ENCODE measurements at places on chromosomes 11 and 22.

GRCh38 chr11:11641581-11641980 lies 19.8 kb upstream of the GALNT18 start:
- DNase-seq, result no peak

GRCh38 chr11:93605642-93606041 lies 55.8 kb upstream of the CEP295 start:
- no peak for DNase-seq

DNA sequence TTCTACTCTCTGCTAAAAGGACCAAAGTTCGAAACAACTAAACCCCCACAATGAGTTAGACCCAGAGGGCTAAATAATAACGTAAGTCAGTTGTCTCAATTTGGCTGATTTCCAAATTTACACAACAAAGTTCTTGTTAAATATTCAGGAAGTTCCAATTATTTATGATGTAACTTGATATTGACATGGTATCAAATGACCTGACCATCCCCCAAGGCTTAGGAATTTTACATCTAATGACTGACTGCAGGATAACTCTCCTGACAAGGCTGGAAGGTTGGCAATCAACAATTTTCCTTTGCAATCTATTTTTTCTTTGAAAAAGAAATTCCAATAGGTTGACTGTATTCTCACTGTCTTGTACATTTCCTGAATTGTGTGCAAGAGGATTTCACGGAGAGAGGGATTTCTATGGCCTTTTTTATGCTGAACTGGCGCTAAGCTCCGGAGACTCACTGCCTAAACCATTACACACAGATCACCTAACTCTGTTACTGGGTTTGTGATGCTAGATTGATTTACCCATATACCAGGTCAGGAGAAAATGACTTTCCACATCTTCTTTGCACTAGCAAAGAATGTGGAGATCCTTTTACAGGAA lies 9.6 kb upstream of the CDON start:
- DNase-seq, result no peak

GRCh38 chr11:100941033-100941432 lies 188.6 kb downstream of the PGR start:
- no peak for DNase-seq

DNA sequence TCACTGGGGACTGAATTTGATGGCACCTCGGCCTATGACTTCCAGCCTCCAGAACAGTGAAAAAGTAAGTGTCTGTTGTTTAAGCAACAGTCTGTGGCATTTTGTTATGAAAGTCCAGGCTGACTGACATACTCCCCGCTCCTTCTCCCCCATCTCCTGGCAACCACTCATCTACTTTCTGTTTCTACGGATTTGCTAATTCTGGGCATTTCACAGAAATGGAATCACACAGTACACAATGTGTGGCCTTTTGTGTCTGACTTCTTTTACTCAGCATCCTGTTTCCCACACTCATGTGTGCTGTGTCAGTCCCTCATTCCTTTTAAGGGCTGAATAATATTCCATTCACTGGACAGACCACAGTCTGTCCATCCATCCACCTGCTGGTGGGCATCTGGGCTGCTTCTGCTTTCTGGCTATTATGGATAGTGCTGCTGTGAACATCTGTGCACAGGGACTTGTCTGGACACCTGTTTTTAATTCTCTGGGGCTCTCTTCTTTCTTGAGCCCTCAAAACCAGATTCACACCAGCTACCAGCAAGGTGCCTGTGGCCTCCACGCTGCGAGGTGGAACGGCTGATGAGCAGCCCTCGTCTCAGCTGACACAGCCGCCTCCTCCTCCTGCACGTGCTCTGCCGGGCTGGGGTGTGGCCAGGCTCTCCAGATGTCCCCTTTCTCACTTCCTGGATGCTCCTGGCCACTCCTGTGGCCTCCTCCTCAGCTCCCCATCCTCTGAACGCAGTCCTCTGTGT lies 333.1 kb downstream of the CTTN start:
- DNase-seq, result no peak

DNA sequence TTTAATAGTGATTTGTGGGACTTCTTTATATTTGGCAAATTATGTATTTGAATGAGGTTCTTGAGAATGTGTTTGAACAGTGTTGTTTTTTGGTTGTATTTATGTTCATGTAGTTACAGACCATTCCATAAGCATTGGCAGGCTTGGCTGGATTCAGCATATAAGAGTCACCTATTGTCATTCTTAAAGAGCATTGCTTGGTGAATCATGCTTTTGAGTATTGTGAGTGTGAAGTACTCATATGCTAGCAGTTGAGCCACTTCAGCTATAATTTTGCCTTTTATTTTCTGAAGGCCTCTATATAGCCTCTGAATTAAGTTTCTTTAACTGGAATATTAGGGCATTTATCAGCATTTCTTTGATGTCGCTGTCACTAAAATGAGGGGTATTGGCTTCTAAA lies 110.0 kb upstream of the GAL start:
- no peak for DNase-seq

DNA sequence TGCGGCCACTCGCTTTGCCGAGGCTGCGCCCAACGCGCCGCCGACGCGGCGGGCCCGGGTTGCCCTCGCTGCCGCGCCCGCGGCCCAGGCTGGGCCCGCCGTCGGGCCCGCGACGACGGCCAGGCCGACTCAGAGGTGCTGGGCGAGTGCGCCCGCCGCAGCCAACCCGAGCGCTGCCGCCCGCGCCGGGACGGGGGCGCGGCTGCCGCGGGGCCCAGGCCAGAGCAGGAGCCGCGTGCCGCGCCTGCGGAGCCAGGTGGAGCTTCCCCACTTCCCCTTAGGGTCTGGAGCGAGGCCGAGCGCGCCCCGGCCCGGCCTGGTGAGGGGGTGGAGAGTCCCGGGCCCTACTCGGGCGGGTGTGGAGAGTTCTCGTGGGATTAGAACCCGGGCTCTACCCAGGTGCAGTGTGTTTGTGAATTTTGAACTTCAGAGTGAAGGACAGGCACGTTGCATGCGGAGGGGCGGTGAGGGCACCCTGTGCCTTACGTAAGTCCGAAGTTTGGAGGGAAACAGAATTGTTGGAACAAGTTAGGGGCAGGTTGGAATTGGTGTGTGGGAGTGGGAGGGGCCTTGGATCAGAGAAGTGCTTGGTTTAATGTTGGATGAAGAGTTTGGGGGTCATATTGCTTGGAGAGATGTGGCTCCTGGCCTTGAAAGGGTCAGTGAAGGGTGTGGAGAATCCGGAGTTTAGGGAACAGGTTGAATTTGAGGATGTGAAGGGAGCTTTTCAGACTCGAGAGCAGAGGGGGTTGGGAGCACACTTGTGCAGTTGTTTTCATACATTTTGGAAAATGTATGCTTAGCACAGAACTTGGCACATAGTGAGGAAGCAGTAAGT lies 697 bp downstream of the RNF169 start:
- peak; percentile 41 for DNase-seq

GRCh38 chr11:46876471-46876870 lies 30.4 kb upstream of the CKAP5 start:
- DNase-seq, result no peak

DNA sequence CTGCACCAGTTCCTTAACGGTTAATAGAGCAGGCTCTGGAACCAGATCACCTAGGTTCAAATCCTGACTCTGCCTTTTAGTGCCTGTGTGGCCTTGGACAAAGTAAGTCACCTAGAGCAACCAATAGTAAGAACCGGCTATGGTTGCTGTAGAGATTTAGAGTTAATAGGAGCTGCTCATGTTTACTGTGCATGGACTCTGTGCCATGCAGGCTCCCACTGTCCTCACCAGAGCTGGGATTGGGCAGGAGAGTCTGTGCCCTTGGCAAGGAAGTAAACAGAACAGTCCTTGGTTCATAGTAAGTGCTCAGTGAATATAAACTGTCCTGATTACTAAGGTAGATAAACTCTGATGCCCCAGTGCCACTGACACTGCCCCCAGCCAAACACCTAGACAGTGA lies 1.4 kb upstream of the TP53I11 start:
- no peak for DNase-seq

- no peak for DNase-seq
Observed at GRCh38 chr22:44988671-44989070, 21.1 kb downstream of the PHF21B start.

DNA sequence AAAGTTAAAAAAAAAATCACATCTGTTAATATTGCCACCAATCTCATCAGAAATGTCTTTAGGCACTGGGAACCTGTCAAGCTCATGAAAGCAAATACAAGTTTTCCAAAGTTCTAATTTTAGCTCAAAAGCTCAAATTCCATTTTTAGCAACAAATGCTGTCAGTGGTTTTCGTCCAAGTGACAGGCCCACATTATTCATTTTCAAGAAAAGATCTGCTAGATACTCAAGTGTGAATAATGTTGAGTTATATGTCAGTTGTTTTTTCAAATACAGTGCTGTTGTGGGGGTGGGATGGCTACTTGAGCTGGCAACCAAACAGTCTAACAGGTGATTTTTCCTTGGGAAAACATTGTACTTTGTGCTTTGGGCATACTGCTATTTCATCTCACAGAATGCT lies 1072.6 kb downstream of the OPCML start:
- no peak for DNase-seq

DNA sequence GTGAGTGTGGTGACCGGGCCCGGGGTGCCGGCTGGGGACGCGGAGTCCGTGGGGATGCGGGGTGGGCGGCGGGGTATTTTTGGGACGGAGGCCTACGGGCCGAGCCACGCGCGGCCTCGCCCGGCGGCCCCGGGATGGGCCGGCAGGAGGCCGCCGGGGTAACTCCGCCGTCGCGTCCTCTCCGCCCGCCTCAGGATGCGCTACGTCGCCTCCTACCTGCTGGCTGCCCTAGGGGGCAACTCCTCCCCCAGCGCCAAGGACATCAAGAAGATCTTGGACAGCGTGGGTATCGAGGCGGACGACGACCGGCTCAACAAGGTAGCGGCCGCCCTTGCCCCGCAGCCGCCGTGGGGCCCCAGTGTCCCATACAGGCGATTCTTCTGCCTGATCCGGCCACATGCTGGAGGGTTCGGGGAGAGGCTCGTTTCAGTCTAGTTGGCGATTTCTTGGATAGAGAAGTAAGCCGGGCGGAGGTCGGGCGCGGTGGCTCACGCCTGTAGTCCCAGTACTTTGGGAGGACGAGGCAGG lies 337 bp downstream of the RPLP2 start:
- DNase-seq, result no peak

DNA sequence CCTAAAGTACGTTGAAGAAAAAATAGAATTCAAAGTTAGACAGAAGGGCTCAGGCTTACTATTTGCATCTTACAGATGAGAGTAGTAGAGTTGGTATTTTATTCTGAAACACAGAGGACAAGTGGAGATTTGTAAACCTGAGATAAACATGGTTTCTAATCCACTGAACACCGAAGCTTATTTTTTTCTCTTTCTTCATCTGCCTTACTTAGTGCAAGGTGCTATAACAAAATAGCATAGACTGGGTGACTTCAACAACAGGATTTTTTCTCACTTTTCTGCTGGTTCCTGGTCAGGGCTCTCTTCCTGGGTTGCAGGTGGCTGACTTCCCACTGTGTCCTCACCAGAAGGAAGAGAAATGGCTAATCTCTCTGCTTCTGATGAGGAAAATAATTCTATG lies 2.1 kb upstream of the HBG1 start:
- no peak for DNase-seq

GRCh38 chr11:6911948-6912347 lies 8.9 kb upstream of the OR2D3 start:
- no peak for DNase-seq

DNA sequence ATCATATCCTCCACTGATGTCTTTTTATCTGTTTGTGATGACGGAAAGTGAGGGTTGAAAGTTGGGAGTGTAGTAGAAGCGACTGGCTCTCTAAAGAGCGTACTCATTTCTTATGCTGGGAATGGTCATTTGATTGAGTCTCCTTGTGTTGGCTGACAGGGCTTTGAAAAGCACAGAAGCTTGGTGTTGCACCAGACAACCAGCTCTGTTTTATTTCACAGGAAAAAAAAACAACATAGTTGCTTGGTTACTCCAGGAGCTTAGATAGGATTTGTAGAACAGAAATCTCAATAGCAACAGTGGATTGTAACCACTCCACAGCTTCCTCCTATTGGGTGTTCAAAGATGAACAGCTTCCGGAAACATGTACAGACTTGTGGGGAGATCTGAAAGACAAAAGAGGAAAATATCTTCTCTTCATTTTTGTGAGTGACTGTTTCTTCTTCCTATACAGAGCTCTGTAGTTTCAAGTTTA lies 2.7 kb downstream of the RBM14 start:
- no peak for DNase-seq

DNA sequence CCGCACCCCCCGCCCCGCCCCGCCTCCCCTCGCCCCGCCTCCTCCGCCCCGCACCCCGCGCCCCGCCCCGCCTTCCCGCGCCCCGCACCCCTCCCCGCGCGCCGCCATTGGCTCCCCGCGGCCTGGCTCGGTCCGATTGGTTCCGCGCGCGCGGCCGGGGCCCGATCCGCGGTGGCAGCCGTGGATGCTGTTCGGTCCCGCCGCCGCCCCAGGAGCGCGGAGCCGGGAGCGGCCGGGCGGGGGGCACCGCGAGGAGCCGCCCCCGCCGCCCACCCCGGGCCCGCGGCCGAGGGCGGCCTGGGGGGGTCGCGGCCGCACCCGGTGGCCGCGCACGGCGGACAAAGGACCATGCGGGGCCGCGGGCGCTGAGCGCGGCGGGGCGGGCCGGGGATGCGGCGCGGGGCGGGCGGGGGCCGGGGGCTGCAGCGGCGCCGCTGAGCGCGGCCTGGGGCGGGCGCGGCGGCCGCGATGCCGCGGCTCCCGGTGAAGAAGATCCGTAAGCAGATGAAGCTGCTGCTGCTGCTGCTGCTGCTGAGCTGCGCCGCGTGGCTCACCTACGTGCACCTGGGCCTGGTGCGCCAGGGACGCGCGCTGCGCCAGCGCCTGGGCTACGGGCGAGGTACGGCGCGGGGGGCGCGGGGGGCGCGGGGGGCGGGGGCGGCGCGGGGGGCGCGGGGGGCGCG lies at the start of gene B4GALNT4:
Gene B4GALNT4 (plus strand): TSS at position 164 of the 683 bp plus-strand sequence. CDS start 305 bp downstream, at position 469.
- no peak for DNase-seq

DNA sequence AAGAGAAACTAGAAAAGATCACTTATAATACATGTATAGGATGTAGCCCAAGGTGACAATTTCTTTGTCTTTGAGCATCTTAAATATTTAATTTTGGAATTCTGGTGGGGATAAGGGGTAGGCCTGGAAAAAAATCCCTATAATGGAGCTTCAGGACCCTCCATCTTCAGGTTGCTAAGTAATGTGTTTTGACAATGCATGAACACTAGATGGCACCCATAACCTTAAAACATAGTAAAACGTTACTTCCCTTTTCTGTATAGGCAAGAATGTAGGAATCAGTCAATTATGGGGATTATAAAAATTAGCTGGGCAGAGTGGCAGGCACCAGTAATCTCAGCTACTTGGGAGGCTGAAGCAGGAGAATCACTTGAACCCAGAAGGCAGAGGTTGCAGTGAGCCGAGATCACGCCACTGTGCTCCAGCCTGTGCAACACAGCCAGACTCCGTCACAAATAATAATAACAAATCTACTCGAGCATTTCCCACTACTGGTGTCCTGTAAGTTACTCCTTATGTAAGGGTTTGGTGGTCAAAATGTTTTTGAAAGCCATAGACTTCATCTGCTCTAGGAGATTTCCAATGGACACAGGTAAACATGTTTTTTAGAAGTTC lies 541.9 kb upstream of the CCDC90B start:
- DNase-seq, result no peak

GRCh38 chr11:46290598-46291309 lies 13.3 kb downstream of the CREB3L1 start:
- no peak for DNase-seq
